Activated naive CD4-positive, alpha-beta T cell treated with anti-CD3 and anti-CD28 coated beads, Interleukin-2, amount 10 ng/mL, durations not matched to agents 7 days and 5 days (primary cell): ENCODE measurements at places on chromosomes 3 and 15.

- H3K27ac ChIP-seq, result no peak overlapping the region
- no peak overlapping the region for H3K4me3 ChIP-seq
- no peaks in the 10 kb centered on the region for H3K36me3 ChIP-seq
- no peaks in the 10 kb centered on the region for H3K4me1 ChIP-seq
- peaks cover 7% of the 10 kb centered on the region for H3K27me3 ChIP-seq
- DNase-seq, result no peak
Measured at GRCh38 chr15:45799508-45799907, 164.7 kb downstream of the SQOR start.

DNA sequence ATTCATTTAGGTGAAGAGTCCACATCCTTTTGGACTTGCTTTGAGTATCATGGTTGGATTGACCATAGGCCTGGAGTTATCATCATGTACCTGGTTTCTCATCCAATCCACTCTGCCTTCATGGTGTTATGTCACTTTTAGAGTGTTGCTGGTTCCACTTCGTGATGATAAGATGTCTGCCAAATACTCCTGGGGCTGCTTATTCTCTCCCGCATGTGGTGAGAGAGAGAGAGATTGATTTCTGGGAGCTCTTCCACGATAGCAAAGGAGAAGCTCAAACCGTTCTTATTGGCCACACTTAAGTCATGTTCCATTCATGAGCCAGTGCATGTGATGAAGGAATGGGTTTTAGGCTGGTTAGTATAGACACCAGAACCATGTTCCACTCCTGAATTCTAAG is 47.6 kb downstream of the MITF start:
- H3K4me3 ChIP-seq, result no peak overlapping the region
- no peaks in the 10 kb centered on the region for H3K4me1 ChIP-seq
- no peak for DNase-seq
- H3K27ac ChIP-seq, result no peak overlapping the region

GRCh38 chr15:63387748-63388493 is 6.3 kb upstream of the CA12 start:
- H3K4me1 ChIP-seq, result peaks cover 9% of the 10 kb centered on the region
- peaks cover 75% of the 10 kb centered on the region for H3K27me3 ChIP-seq
- no peak overlapping the region for H3K27ac ChIP-seq
- DNase-seq, result no peak
- no peaks in the 10 kb centered on the region for H3K36me3 ChIP-seq

DNA sequence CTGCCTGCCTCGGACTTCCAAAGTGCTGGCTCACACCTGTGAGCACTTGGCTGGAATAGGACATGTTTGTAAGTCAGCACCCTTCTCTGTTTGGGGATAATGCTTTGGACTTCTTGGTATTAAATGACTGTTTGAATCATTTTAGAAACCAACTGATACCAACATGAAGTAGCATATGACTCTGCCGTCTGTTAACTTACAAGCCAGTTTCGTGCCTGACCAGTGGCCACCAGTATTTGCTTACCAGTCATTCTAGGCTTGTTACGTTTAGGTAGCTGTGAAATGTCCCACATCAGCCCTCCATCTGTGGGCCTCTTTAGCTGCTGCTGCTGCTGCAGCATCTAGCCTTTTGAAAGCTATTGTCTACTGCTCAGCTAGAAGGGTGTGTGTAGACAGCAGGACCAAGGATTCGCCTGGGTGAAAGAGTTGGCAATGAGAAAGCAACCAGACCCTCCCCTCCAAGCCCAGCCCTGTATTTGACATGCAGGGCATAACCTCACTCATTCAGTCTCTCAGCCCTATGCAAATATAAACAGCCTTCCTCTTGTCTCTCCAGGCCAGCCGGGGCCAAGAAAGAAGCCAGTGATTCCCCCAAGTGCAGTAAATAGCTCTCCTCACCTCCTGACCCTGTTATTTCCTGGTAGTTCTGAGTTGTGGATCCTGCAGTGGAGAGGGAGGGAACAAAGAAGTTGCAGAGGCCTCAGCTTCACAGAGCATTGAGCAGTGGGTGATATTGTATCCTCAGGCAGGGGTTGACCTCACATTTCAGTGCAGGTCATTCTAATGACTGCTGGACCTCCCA is 51.0 kb downstream of the NKIRAS1 start:
- H3K4me3 ChIP-seq, result no peak overlapping the region
- H3K4me1 ChIP-seq, result peaks cover 3% of the 10 kb centered on the region
- peaks cover 9% of the 10 kb centered on the region for H3K36me3 ChIP-seq
- peak overlapping the region; percentile 20 for H3K27ac ChIP-seq

GRCh38 chr15:100905850-100906249 is 13.3 kb upstream of the LRRK1 start:
- no peaks in the 10 kb centered on the region for H3K36me3 ChIP-seq
- no peak overlapping the region for H3K4me3 ChIP-seq
- DNase-seq, result no peak
- H3K27me3 ChIP-seq, result peaks cover 50% of the 10 kb centered on the region
- H3K27ac ChIP-seq, result no peak overlapping the region

- no peak for DNase-seq
- H3K4me1 ChIP-seq, result peaks cover 58% of the 10 kb centered on the region
- peaks cover 22% of the 10 kb centered on the region for H3K27me3 ChIP-seq
- no peak overlapping the region for H3K27ac ChIP-seq
- peak overlapping the region; percentile 69 for H3K4me3 ChIP-seq
Measured at GRCh38 chr3:112086875-112087524, 811 bp downstream of the C3orf52 start.

- H3K36me3 ChIP-seq, result peaks cover 3% of the 10 kb centered on the region
- no peak for DNase-seq
- no peak overlapping the region for H3K27ac ChIP-seq
- H3K27me3 ChIP-seq, result peaks cover 28% of the 10 kb centered on the region
Measured at GRCh38 chr15:91849749-91850161, 3.8 kb upstream of the SLCO3A1 start.

DNA sequence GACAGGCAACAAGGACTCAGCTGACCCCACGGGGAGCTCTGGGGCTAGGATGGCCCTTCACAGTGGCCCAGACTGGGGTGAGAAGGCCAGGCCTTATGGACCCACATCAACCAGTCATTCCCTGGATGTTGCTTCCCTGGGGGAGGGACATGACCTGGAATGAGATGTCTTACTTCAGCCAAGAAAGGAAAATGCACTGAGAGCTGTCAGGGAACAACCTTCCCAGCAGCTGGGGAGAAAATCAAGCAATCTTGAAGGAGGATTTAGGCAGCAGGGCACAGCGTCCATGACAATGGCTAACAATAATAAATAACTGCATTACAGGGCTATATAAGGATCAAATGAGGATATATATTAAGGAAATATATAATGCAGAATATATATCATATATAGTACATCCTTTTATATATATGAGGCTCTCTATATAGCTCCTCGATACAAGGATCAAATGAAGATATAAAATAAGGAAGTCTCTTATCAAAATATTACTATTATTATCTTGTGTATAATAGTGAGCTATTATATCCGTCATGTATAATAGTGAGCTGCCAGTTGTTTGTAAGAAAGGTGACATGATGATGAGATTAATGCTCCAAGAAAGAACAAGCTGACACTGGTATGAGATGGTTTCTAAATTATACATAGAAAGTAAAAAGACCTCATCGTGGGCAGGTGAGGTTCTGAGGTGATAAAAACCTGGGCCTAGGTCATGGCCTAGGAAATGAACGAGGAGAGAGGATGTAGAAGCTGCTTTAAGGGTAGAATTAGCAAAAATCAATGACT is 117.8 kb upstream of the LIPC start:
- no peak overlapping the region for H3K4me3 ChIP-seq
- no peaks in the 10 kb centered on the region for H3K36me3 ChIP-seq
- no peak for DNase-seq
- H3K27me3 ChIP-seq, result no peaks in the 10 kb centered on the region
- H3K4me1 ChIP-seq, result peaks cover 28% of the 10 kb centered on the region
- H3K27ac ChIP-seq, result peak overlapping the region; percentile 91

GRCh38 chr3:128753715-128754114 is 27.7 kb downstream of the RAB7A start:
- no peak overlapping the region for H3K27ac ChIP-seq
- no peak for DNase-seq
- peaks cover 38% of the 10 kb centered on the region for H3K4me1 ChIP-seq
- H3K27me3 ChIP-seq, result no peaks in the 10 kb centered on the region
- peaks cover 36% of the 10 kb centered on the region for H3K36me3 ChIP-seq

- H3K36me3 ChIP-seq, result no peaks in the 10 kb centered on the region
- no peaks in the 10 kb centered on the region for H3K27me3 ChIP-seq
- no peak overlapping the region for H3K27ac ChIP-seq
- no peak overlapping the region for H3K4me3 ChIP-seq
- DNase-seq, result no peak
Measured at GRCh38 chr15:33442449-33442848, 131.7 kb downstream of the RYR3 start.

DNA sequence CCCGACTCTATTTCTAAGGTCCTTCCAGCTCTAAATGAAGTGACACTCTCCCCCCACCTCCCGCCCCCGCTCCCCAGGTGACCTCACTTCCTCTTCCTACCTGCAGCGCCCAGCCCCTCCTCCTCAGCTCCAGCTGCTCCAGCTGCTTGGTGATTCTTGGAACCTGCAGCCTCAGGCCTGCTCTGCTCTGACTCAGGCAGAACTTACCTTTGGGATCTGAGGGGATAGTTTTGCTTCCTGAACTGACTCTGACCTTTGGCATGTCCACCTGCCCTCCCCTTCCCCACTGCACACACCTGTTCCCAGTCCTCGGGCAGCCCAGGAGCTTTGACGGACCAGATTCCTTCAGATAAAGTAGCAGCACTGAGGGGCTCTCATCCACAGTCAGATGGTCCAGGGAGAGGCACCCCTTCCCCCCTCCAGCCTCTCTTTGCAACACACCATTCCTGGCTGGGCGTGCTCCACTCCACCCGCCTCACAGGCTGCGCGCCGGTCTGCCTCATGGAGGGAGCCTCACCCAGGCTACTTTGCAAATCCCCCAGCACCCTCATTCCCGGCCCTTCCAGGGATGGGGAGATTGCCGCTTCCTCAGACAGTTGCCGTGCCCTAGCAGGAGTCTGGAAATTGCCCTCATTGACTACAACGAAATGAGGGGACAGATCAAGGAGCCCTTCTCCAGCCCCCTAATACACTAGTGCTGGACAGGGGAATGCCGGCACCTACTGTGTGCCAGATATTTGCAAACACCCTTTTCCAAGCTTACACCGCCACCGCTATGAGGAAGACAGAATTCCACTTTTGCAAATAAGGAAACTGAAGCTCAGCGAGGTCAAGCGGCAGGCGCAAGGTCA is 692 bp upstream of the C15orf39 start:
- peaks cover 11% of the 10 kb centered on the region for H3K27me3 ChIP-seq
- peak overlapping the region; percentile 92 for H3K27ac ChIP-seq

GRCh38 chr3:152650177-152650576 is 184.8 kb upstream of the P2RY1 start:
- no peak for DNase-seq
- no peaks in the 10 kb centered on the region for H3K4me1 ChIP-seq
- H3K27ac ChIP-seq, result no peak overlapping the region
- H3K27me3 ChIP-seq, result peaks cover 10% of the 10 kb centered on the region
- H3K36me3 ChIP-seq, result no peaks in the 10 kb centered on the region

DNA sequence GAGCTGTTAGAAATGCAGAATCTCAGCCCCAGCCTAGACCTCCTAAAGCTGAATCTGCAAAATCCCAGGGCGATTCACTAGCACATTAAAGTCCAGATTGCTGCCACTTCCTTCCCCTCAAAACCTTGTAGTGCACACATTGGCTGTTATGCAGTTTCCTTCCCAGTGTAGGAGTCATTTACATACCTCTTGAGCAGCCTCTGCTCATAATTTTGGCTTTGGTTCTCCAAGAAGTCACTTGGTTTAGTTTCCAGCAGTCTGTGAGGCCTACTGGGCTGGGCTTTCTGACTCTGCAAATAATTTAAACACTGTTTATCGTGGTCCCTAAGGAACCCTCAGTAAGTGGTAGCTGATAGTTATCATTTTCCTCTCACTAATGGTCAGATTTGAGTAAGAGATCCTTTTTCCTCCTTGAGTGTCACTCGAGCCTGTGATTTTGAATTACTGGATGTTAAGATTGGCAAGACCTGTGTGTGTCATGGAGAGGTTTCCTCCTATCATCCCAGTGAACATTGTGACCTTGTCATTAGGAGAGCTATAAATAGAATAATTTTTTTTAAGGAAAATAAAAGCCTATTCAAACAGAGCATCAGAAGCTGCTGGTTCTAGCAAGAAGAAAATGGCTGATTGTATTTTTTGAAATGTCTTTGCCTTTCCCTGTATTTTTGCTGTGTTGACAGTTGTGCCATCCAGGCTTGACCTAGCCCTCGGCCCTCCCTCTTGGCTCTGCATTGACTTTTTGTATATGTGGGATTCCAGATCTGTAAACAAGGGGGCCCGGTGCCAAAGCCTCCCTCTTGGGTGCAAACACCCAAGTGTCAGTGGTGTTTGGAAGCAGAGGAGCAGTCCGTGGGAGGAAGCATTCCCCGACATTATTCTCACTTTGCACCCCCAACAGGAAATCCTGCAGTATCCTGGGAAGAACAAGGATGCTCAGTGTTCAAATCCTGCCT is 134.8 kb upstream of the ANKRD28 start:
- peaks cover 4% of the 10 kb centered on the region for H3K27me3 ChIP-seq
- no peaks in the 10 kb centered on the region for H3K4me1 ChIP-seq
- DNase-seq, result no peak

DNA sequence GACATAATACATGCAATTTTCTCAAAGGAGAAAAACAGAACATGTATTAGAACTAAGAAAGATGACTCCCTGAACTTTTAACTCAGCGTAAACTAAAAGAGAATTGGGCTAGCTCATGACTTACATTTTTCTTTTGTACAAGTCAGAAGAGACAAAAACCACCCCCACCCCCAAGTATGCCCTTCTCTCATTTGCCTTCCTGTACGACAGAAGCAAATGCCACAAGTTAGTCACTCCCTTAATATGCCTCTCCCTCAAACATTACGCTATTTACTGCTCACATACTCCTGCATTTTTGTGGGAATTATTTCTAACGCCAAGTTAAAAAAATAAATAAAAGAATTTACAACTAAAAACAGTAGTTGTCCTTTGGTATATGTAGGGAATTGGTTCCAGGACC is 22.0 kb downstream of the CPEB1 start:
- H3K36me3 ChIP-seq, result no peaks in the 10 kb centered on the region
- no peak for DNase-seq
- H3K4me1 ChIP-seq, result no peaks in the 10 kb centered on the region
- no peak overlapping the region for H3K4me3 ChIP-seq

DNA sequence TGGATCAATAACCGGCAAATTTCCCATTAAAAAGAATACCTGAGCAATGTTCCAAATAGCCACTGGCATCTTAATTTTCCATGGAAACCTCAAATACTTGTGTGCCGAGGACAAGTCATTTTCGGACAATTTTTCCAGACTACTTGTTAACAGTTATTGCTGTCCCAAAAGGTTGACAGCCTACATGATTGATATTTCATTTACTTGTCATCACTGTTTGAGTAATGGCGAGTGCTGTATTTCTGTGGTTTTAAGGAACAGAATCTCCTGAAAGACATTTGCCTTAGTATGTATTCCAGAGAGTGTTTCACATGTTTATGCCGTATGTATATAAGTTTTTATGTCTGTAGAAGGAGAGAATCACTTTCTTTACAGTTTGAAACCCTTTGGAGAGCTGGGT is 36.7 kb downstream of the MAP2K5 start:
- DNase-seq, result no peak
- no peak overlapping the region for H3K27ac ChIP-seq
- peaks cover 2% of the 10 kb centered on the region for H3K36me3 ChIP-seq
- H3K27me3 ChIP-seq, result no peaks in the 10 kb centered on the region
- H3K4me3 ChIP-seq, result no peak overlapping the region

- H3K36me3 ChIP-seq, result peaks cover 17% of the 10 kb centered on the region
- no peaks in the 10 kb centered on the region for H3K27me3 ChIP-seq
- H3K27ac ChIP-seq, result no peak overlapping the region
- H3K4me1 ChIP-seq, result no peaks in the 10 kb centered on the region
- no peak for DNase-seq
Measured at GRCh38 chr3:136311968-136312367, 61.8 kb downstream of the PCCB start.
